ENCODE measurements at places on chromosomes 6 and 20.

- DNase-seq = no peak
Measured at GRCh38 chr6:53529324-53530036, 15.4 kb downstream of the GCLC start.

GRCh38 chr20:7722564-7722963 lies 217.7 kb downstream of the HAO1 start:
- no peak for DNase-seq

DNA sequence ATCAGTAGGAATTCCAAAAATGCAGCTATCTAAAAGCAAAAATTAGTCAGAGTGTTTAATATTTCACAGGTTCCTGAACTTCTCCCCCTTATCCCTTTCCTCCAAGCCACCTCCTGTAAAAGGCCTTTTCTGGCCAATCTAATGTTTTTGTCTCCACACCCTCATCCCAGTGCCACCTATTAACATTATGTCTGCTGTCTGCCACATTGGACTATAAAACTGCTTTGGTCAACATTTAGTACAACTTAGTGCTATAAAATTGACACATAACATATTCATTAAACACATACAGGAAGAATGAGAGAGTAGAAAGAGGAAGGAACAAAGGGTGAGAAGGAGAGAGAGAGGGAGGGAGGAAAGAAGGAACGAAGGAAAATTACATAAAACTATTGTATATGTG lies 47.7 kb downstream of the MMUT start:
- DNase-seq = no peak

GRCh38 chr20:11797156-11797555 lies 120.5 kb upstream of the BTBD3 start:
- DNase-seq = no peak

- DNase-seq = no peak
Measured at GRCh38 chr6:31708224-31708623, 1.6 kb downstream of the LY6G6F start.

DNA sequence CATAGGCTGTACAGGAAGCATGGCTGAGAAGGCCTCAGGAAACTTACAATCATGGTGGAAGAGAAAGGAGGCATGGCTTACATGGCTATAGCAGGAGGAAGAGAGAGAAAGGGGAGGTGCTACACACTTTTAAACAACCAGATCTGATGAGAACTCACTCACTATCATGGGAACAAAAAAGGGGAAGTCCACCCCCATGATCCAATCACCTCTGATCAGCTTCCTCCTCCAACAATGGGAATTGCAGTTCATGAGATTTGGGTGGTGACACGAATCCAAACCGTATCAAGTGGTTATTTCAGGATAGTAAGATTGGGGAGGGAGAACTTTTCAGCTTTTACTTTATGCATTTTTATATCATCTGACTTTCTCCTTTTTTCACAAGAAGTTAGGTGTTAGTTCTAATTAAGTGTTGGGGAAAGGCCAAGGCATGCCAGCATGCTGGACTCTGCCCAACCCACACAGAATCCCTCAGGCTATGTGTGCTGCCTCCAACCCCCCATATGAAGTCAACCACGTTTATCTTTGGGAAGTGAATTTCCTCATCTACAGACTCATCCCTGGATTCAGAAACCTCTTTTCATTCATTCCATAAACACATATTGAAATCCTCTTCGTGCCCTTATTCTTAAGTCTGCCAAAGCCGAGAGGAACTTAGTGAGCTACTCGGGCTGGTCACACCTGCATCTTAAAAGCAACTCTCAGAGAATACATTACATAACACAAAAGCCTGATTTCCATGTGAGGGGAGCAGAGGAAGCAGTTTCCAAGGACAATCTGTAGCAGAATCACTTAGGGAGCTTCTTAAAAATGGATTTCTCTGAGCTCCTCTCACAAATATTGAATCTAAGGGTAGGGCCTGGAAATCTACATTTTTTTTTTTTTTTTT lies 16.7 kb upstream of the CLIC5 start:
- no peak for DNase-seq

DNA sequence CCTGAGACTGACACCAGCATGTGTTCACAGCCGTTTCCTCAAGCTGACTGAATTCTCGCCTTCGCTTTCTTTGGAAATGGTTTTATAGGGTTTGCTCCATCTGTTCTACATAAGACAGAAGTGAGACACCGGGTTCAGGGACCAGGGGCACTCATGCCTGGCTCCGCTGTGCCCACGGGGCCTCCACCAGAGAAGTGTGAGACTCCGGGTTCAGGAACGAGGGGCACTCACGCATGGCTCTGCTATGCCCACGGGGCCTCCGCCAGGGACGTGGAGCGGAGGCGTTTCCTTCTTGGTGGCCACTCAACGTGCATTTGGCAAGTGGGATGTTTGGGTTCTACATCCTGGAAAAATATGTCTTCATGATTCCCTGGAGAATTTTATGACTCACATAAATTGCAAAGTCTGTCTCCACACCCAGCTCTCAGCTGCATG lies 106.6 kb downstream of the RNASET2 start:
- DNase-seq = no peak

- peak; percentile 47 for DNase-seq
Measured at GRCh38 chr20:48718786-48719578, 108.8 kb downstream of the PREX1 start.

DNA sequence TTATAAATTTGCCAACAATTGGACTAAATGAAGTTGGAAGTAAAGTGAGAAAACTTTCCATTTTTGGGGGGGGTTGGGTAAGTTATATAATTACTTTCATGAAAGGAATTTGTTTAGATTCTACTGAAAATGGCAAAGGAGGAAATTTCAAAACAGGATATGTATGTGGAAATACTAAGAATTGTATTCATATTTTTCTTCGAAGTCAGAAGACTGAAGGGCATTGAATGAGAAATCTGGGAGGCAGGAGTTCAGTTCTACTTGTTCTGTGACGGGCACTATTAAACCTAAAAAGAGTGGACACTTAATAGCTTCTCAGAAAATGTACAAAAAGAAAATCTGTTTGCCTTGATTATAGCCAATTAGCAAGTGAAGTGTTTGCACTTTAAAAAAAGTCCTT lies 114.7 kb downstream of the PRIM2 start:
- no peak for DNase-seq

GRCh38 chr20:62737271-62737811 lies 28.7 kb downstream of the NTSR1 start:
- DNase-seq = no peak

DNA sequence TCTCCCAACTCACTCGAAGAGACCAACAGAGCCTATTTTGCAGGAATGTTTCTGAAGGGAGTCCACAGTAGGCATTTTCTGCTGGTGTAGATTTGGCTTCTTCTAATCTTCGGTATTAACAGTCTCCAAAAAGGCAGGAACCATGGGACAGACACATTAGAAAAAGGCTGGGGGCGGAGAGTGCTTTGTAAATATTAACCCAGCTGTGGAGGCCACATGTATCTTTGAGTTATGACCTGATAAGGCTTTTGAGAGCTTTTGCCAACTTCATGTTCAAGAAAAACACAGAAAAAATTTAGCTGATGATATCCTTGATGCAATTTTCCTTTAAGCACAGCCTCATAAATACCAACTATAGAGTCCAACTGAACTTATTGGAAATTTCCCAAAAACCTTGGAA lies 119.4 kb upstream of the TSHZ2 start:
- DNase-seq = no peak

DNA sequence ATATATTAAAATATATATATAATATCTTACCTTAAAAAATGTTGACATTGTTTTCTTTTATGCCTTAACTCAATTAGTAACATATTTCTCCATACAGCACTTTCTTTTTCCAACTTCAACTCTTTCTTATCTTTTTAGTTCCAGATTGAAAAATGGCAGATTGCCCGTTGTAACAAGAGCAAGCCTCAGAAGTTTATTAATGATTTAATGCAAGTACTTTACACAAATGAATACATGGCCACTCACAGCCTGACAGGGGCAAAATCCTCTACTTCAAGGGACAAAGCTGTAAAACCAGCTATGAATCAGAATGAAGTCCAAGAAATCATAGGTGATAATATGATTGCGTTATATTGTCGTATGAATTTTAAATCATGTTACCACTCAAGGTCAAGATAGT lies 29.4 kb upstream of the KIAA1586 start:
- DNase-seq = no peak

- no peak for DNase-seq
Measured at GRCh38 chr20:63411151-63411897, 50.2 kb upstream of the CHRNA4 start.

GRCh38 chr6:96286503-96286902 lies 235.1 kb upstream of the UFL1 start:
- DNase-seq = no peak

GRCh38 chr6:148367411-148368024 lies 24.9 kb downstream of the SASH1 start:
- DNase-seq = no peak

GRCh38 chr6:161631676-161632194 lies 357.9 kb upstream of the AGPAT4 start:
- no peak for DNase-seq

DNA sequence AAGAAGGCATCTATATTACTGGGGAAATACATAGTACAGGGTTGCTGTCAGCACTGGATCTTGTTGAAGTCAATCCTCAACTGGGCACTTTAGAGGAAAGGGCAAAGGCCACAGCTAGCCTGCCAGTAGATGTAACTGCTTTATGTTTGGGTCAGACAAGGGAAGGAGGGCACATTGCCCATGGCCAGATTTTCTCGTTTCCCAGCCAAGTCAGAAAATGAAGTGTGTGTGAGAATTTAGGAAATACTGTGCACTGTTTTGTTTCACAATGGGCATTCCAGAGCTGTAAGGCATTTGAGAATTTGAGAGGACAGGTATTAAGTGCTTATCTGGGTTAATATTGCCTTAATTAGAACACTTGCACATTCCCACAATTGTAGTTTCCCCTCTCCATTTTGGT lies 183.9 kb upstream of the MCHR2 start:
- no peak for DNase-seq

DNA sequence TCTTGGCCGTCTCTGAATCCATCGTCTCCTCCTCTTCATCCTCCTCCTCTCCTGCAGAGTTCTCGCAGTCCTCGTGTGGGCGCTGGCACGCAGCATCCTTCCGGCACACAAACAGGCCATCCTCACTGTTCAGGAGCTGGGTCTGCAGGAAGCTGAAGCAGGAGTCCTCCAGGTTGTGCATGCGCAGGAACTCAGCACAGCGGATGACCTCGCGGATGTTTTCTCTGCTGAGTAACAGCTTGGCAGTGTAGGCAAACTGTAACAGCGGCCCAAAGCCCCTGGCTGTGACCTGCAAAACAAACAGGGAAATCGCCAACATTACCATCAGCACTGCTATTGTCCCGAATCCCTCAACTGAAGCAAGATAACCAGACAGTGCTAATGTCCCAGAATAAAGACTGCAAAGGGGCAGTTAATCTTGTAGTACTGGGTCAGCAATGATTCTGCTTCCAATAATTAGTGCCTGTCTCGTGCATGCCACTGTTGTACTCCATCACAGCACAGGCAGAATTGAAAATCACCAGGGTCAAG lies 57.4 kb downstream of the GJA10 start:
- no peak for DNase-seq

GRCh38 chr6:105592329-105592728 lies 189.4 kb upstream of the PREP start:
- DNase-seq = no peak

DNA sequence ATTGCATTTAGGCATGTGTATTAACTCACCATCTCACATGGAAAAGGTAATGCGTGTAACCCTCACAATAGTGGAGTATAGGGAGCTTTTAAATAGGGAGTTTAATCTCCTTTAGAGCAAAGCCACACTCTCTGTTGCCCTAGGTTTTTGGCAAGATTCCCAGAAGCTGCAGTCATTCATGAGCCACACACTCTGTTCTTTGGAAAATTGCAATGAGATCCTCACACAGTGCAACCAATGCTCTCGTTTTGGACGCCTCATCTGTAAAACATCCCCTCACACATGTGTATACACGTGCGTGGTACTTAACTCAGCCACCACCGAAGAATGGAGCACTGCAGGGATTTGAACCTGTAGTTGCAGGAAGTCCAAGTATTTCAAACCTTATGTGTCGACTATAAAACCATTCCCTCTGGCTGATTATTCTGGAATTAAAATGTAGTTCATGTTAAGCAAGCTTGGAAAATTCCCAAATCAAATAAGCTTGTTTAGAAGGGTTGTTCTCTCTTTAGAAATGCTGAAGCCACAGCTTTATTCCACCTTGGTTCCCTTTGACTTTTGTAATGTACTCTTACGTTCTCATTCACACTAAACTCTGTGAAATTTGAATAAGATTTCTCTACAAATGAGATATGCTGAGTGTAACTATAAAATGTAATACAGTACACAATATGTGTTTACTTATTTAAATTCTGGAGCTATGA lies 489.8 kb upstream of the MANEA start:
- no peak for DNase-seq

DNA sequence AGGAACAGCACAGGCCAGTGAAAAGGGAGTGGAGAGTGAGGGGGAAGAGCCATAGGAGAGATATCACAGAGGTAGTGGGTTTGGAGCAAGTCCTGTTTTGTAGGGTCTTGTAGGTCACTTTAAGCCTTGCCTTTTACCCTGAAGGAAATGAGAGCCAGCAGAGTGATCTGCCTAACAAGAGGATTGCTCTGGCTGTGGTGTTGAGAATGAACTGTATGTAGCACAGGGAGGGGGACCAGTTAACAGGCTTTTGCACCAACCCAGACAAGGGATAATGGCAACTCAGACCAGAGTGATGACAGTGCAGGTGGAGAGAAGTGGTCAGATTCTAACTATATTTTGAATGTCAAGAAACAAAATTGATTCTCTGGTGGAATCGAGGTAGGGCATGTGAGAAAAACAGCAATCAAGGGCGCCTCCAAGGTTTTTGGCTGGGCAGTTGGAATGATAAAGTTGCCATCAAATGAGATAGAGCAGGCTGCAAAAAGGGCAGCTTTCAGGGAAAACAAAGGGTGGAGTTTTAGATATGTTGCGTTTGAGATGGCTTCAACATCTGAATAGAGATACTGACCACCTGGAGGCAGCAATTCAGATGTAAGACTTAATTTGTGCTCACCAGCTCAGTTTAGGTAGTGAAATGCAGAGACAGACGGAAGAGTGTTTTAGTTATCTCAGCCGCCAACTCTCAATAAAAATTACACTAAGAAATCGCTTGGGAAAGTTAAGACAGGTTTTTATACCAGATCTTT lies 134.4 kb upstream of the BTBD3 start:
- DNase-seq = no peak

GRCh38 chr6:11692451-11693376 lies 85.9 kb downstream of the ADTRP start:
- DNase-seq = no peak

DNA sequence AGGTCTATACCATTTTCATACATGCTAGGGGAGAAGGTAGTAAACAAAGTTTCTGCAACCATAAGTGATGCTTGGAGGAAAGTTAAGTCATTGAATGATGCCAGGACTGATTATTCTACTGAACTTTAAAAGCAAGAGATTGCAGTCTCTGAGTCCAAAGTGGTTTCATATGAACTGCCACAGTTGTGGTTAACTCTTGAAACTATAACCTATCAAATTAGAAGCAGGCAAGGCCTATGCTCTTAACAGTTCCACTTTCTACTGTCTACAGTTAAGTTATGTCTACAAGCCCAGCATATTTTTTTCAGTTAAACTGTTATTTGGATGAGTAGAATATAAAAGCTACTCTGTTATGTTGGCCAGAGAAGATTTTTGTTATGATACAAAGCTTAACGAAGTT lies 326.5 kb upstream of the RUNX2 start:
- no peak for DNase-seq

GRCh38 chr20:51084593-51085377 lies 61.9 kb upstream of the KCNG1 start:
- no peak for DNase-seq
